ENCODE measurements at places on chromosomes 7 and 10.

DNA sequence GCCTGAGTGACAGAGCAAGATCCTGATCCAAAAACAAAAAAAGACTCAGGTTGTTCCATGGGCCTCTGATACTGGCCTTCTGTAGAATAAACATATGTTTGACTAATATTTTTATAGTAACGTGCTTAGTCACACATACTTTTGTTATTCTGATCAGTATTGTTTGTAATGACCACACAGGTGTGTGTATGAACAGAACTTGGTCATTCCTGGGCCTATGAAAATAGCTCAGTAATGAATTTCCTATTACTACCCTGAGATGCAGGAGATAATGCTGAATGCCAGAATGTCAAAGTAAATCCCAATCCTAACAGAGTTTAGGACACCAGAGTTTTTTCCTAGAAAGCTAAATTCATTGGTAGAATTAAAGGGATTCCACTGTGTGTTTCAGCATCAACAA lies 108.7 kb downstream of the DOCK4 start:
- DNase-seq, result no peak

- peak; percentile 6 for DNase-seq
Observed at GRCh38 chr10:77068969-77069368, 568.6 kb downstream of the KCNMA1 start.

DNA sequence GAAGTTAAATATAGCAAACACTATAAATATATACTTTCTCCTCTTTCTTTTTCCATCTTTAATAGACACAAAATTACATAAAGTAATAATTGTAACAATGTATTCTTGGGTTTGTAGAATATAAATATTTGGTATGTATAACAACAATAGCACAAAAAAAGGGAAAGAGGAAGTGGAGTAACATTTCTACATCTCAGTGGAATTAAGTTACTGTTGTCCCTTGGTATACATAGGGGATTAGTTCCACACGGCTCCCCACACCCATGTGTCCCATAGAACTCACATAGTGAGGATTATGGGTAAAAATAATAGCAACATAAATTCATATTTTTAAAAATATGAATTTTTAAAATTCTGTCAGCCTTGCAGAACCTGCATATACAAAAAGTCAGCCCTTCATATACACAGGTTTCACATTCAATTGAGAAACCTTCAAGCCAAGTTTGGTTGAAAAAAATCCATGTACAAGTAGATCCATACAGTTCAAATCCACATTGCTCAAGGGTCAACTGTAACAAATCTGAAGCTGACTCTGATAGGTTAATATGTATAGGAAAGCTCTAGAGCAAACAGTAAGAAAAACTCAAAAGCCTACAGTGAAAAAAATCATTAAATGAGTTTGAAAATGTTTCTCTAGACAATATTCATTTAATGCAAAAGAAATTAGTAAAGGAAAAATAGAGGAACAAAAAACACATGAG lies 92.4 kb downstream of the HYCC1 start:
- DNase-seq, result no peak

- DNase-seq, result no peak
Observed at GRCh38 chr7:83937930-83938329, 256.7 kb downstream of the SEMA3A start.

DNA sequence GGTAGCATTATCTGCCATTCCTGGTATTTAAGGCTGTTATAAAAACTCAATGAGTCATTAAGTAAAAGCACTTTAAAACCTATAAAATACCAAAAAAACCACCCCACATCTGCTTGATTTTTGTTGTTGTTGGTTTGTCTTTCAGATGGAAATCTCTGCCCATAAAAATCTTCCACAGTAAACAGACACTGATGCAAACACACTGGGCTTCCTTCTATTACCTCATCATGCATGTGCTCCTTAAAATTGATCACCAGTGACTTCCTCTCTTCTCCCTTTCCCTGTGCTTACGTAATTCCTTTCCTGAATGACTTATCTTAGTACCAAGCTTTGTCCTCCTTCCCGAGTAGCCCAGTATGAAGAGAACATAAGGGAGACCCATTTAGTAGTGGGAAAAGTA lies 167.2 kb downstream of the EVX1 start:
- no peak for DNase-seq

DNA sequence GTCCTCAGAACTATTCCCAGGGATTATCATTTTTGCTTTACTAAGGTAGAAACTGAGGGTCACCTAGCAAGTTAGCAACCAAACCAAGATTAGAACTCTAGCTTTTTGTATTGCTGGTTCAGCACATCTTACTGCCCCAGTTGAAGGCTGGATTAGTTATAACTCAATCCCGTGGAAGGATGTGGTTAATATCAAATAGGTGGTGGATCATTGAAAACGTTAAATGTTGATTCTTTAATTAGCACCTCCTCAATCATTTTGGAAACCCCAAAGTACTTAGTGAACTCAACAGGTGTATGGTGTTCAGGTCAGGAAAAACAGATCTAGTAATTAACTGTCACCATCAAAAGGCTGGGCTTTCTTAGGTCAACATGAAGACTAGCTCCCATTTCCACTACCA lies 152.4 kb downstream of the ARID5B start:
- no peak for DNase-seq

- no peak for DNase-seq
Observed at GRCh38 chr10:96341219-96342182, 17.3 kb downstream of the OPALIN start.

- DNase-seq, result peak; percentile 57
Observed at GRCh38 chr10:110387983-110388686, 83.4 kb upstream of the SMNDC1 start.
